Activated CD8-positive, alpha-beta T cell treated with anti-CD3 and anti-CD28 coated beads for 36 hours (primary cell): ENCODE measurements at places on chromosomes 3 and 15.

DNA sequence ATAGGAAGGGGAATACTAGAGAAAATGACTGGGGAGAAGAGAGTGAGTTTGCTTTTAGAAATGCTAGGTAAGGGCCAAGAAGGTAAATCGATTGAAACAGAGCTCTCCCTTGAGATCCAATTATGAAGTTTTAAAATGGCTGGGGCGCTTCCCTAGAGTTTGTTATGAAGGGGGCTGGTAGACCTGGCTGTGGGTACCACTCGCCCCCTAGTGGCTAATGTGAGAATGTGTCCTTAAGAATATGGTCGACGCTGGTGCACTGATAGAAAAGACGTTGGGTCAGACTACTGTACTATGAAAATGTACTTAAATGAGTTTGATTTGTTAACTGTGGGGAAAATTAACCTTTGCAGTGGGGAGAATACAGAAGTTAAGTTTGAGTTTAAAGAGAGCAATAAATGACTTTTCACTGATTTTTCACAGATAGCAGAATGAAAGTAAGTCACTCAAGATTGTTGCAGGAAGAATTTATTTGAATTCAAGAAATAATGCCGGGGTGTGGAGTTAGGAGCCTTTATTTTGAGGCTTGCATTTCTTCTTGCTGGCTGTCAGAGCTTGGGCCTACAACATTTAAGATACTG, 9.2 kb downstream of the TMPRSS7 start:
- peak; percentile 70 for DNase-seq

GRCh38 chr15:43270113-43270665, 3.5 kb upstream of the TGM5 start:
- no peak for DNase-seq

DNA sequence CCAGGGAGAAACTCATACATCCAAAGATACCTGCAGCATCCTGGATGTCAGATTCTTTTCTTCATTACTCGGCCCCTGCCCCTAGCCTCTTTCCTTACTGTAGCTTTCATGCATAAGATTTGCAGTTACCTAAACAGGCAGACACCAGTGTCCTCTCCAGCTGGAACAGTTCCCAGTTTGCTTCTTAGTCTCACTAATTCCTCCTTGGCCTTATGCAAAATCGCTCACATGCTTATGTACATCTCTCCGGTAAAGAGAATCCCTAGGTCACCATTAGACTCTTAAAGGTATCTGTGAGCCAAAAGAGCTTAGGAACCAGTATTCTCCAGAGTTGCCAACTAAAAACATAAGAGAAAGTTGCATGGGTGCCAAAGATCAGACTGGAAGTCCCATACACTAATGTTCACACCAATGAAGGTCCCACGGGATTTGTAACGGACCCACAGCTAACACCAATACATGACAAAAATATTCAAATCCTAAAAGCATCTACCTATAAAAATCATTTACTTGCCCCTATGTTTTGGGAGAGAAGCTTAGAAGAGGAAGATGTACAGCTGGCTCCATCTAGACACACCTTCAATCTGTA, 66.6 kb downstream of the CBLB start:
- DNase-seq = no peak

DNA sequence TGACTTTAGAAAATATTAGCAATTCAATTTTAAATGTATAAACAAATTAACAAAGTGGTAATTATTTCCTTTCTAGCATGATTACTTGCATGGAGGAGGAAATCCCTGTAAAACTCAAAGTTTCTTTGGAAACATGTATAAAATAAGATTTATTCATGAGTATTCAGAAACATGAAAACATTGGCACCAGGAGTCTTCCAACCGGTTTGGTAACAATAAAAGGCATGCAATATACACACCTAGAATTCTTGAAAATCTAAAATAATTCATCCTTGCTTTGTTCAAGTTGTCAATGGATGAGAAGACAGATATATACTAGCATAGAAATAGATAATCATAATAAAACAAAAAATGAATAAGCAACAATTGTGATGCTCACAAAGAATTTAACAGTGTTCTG, 76.4 kb downstream of the ZPLD1 start:
- DNase-seq = no peak

- DNase-seq = no peak
Observed at GRCh38 chr3:71281280-71281679, 302.2 kb downstream of the FOXP1 start.

GRCh38 chr3:189687475-189687874, 56.3 kb downstream of the TP63 start:
- no peak for DNase-seq

DNA sequence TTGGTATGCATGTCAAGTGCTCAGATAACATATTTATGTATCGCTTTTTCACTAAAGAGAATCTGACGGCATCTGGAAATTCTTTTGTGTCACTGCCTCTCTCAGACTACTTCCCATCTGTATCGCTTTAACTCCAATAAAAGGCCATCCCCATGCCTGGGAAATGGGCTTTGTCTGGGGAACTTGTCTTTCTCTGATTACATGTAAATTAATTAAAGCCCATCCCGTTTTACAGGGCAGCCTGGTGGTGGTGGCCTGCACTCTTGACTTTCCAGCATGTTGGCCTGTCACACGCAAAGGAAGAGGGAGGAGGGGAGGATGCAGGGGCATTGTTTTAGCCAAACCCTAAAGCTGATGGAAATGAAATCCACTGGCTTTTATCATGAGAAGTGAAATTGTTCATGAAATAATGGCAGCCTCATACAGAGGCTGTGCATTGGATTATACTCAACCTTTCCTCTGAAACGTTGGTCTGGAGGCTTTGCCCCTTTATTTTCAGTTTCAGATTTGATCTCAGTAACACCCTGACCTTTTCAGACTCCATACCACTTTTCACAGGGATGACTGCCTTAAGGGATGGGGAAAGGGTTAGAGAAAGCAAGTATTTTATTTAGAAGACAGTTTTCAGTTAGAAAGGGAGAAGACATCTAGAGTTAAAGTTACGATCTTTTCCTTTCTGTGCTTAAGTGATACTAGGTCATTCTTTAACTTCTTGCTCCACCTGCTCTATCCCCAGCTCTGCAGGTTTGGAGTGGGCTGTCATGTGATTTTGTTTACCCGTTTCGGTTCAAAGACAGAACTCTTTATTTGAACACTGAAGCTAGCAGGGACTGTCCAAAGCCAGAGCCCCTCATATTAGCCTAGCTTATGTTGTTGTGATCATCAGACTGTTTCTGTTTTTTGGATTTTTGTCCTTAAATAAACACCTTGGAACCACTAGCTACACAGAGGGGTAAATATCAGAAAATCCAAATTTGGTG, 94.6 kb upstream of the CTDSPL start:
- DNase-seq = no peak

- no peak for DNase-seq
Observed at GRCh38 chr15:75089456-75090387, 66.3 kb downstream of the PPCDC start.
